Mucosa of gallbladder (tissue), 1 donor: ENCODE measurements at places on chromosomes 3 and 15.

DNA sequence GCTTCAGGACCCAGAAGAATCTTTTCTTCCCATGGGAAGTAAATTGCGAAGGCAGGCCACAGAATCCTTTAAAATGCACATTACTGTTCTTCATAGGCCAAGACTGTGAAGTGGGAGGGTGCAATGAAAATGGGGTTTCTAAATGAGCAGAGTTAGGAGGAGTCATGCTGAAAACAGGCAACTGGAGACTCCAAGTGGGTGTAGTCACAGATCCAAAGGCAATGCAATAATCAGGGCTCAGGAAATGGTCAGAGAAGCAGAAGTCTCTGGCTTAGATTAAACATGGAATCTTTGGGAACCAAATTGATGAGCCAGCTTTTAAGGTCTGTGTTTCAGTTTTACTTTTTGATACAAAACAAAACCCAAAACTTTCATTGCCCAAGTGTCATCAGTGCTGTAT lies 37.6 kb downstream of the HHLA2 start:
- DNase-seq, result no peak

DNA sequence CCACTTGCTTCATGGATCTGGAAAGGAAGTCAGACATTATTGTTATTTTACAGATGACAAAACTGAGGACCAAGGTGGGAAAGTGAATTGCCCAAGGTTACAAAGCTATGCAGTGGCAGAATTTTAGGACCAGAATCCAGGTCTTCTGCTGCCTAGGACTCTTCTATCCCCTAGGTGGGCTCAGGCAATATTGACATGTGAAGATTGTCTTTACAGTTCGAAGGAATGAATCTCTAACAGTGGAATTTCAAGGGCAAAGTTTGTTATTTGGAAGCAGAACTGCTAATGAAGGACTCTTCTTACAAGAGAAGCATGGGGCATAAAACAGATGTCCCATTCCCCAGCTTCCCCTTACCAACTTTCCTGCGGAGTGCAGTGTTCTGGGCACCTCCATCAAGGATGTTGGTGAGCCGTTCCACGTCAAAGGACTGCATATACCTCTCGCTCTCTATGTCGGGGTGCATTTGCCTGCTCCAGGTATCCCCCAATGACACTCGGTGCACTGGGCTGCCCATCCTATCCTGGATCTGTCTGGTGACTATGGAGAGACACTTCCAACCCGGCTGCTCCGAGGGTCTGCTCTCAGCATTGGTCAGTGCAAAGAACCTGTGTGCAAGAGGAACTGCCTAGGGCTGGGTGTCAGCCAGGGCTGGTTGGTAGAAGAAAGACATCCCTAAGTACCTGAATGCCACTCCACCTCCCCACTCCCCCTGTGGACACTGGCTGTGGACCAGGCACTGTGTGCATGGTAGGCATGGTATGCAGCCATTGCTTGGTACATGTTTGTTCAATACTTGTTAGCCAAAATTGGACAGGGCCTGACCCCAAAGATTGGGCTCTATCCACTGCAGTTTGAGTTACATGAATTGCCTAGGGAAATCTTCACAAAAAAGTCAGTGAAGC lies 2.1 kb downstream of the ACOX2 start:
- DNase-seq, result no peak

DNA sequence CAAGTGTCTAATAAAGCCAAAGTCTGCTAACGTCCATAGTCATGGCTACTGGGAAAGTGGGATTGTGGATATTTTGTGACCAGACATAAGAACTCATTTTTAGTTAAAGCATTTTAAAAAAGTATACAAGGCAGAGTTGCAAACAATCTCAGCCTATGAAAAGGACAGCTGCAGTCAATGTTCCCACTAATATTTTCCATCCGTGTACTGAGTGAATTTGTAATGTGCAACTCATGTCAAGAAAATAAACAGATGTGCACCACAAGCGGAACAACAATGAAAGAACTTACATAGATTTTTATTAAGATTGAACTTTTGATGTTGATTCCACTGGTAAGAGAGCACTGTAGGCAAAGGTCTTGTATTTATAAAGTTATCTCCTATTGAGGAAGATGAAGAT lies 231.3 kb upstream of the SEMA6D start:
- DNase-seq, result no peak

GRCh38 chr3:127483902-127484591 lies 106.5 kb downstream of the TPRA1 start:
- no peak for DNase-seq

GRCh38 chr15:72850833-72851232 lies 67.3 kb upstream of the ADPGK start:
- no peak for DNase-seq

DNA sequence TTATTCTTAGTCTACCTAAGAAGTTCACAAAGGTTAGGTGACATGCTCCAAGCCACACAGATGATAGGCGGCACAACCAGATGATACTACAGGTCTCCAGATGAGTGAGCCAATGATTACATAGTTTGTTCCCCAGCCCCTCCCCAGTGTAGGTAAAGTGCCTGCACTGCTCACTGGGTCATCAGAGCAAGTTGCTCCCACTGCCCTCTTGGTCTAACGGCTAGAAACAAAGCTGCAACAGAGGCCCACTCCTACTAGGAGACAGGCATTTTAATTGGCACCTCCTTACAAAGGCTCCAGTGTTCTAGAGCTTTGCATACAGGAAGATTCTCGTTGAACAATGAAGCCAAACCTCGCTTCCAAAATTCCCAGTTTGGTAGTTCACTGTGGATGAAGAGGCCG lies 47.3 kb downstream of the TMEM44 start:
- no peak for DNase-seq

GRCh38 chr3:195003893-195004289 lies 267.1 kb downstream of the XXYLT1 start:
- DNase-seq, result peak; percentile 2

DNA sequence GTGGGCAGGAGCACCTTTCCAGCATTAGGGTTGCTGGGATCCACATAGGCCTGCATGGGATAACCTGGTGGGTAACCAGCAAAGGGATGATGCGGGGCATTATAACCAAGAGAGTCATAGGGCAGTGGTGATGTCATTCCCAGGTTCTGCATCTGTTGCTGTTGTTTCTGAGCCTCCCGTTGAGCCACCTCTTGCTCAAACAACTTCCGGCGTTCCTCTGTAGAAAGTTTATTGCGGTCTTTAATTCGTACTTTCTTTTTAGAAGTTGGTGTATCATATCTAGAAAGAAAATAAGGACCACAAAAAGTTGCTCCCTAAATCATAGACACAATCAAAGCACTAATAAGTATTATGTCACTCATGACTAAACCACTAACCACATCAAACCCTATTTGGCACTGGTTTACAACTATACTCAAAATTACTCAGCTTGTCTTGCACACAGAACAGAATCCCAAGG lies 77.8 kb downstream of the NBEAL2 start:
- DNase-seq, result no peak

- no peak for DNase-seq
Observed at GRCh38 chr3:126348308-126348920, 8.8 kb downstream of the KLF15 start.

- no peak for DNase-seq
Observed at GRCh38 chr15:68646156-68646555, 67.4 kb downstream of the CORO2B start.

DNA sequence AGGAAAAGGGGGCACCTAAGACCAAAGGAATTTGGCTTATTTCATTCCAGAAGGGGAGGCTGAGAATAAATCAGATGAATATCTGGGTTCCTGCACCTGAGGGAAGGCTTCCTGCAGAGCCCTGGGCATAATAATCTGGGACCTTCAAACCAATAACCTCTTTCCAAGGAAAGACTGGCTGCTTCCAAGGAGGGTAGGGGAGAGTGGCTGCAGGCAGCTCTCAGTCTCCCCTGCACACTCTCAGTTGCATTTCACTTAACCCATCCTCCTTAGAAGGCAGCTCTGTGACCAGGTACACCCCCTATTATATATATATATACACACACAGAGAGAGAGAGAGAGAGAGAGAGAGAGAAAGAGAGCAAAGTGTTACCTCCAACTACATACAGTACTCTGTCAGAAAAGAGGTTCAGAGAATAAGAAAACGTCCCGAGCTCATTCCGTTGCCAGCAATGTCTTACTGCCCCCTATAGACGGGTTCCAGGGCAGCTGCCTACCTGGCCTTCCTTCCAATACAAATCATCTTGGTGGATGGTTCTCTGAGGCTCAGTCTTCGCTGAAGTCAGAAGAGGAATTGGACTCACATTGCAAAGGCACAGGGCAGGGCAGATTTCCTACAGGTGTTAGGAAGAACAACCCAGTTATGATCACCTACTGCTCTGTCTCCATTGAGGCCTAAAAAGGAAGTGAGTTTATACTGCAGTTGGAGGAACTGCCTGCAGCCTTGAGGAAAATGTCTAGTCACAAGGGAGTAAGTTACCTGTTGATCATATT lies 26.1 kb downstream of the CAPN3 start:
- no peak for DNase-seq

DNA sequence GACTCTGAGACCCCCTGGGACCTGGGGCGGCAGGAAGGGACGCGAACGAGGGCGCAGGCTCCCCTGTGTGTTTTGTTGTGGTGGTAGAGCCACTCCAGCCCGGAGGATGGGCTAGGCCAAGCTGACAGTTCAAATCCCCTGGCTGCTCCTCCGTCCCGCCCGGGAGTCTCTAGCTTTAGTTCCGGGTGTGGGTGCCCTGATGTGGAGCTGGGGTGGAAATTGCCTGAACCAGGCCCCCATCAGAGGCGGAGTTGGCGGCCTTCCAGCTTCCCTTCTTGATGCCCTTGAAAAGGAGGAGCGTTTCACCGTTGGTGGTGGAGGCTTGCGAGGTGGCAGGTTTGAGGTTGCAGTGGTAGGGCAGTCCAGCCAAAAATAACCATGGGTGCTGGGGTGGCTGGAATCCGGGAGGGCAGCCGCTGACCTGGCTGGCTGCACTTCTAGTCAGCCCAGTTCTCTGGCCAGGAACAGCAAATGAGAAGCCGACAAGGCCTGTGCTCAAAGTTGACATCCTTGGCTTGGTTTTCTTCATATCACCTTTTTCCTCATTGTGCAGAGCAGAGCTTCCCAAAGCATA lies 817 bp downstream of the CLK3 start:
- peak; percentile 83 for DNase-seq

DNA sequence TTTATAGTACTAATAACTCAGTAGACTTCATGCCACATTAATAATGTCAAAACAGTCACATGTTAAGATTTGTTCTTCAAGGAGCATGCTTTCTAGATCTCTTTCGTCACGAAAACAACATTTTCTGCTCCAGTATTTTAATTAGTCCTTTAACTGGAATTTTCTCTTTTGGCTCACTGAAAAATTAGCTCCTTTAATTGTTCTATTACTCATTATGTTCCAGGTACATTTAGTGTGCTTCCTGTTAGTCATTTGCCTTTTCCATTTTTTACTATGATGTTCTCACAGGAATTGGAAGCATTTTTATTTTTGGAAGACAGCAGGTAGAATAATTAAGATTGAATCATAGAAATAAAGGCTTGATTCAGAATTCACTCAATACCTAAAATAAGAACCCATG lies 111.2 kb downstream of the SLC9A9 start:
- no peak for DNase-seq

GRCh38 chr3:45545476-45545875 lies 49.1 kb upstream of the LIMD1 start:
- no peak for DNase-seq

- DNase-seq, result no peak
Observed at GRCh38 chr3:173599673-173600072, 202.1 kb downstream of the NLGN1 start.

DNA sequence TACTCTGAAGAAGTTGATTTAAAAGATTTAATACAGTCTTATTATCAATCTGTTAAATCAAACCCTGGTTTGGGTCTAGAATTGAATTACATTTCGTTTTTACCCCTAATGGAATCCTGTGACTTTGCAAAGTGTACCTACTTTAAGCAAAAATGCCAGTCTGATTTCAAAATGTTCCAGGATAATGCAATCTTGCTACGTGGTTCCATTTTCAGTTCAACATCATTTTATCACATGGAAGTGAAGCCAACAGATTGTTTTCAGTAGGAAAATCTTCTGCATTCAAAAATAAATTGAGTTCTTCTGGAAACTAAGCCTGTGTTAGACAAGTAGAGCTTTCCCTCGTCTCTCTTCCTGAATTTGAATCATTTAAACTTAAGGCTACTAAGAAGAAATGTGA lies 356.4 kb downstream of the CHST2 start:
- DNase-seq, result no peak

GRCh38 chr3:182716114-182716688 lies 77.1 kb upstream of the ATP11B start:
- DNase-seq, result no peak

- DNase-seq, result no peak
Observed at GRCh38 chr3:15453501-15453900, 26.1 kb downstream of the EAF1 start.

DNA sequence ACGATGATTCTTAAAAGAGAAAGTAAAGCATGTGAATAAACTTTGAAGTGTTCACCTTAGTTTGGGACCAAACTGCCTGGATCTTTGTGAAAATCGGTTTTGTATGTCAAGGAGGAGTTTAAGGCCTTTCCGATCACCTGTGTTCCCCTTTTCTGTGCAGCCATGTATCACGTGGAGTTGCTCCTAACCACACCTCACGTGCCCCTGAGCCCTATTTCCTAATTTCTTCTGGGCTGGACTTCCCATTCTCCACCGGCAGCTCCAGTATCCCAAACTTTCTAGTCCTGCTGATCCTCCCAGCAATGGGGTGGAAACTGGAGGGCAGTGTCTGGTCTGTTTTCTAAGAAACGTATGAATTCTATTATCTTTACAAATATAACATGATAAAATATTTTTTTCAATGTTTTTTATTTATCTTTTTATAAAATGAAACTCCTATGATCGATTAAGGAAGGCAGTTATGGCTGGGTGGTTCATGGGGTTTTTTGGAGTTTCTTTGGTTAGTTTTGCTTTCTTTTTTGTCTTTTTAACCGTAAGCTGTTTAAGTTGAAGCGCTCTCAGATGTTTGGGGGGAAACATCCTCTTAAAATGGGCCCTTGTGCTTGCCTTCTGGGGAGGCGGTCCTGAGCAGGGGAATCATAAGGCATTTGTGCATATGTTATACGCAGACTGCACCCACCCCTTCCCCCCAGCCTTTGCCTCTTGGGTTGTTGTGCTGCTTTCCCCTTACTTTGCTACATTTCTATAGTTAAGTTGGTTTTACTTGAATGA lies 43.6 kb upstream of the WWTR1 start:
- DNase-seq, result no peak

DNA sequence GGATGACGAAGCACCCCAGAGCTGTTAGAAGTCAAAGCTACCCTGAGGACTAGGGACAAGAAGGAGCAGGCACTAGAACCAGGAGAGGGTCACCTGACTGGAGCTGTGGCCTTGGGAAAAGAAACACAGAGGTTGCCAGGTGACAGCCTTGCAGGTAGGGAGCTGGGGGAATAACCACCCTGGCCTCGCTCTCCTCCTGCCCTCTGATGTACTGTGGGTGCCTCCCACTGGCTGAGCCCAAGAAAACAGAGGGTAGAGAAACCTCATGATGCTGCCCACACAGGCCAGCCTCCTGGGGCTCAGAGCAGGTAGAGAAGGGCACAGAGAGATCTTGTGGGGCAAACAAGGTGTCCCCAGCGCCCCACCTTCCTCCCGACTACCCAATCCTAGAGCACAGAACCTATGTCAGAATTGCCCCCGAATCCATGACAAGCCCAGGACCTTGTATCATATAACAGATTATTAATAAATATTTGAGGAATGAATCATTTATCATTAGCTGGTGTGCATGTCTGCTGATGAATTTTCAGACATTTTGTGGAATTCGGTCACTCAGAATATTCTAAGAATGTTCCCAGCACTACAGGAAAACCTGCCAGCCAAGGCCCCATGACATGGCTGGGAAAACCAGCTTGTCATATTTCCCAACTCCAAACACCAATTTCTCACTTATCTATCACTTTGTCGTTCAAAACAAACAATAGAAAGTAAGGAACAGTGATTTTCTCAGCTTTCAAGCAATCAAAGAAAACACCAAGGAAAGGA lies 59.8 kb upstream of the MEX3B start:
- no peak for DNase-seq
